CD8-positive, alpha-beta memory T cell (primary cell): ENCODE measurements at places on chromosomes 2 and 18. TPM values are rescaled to one million over a fixed set of nuclear protein-coding genes. Genes with fewer than 3 reads are reported as not detected.

- DNase-seq = no peak
These were observed 7.5 kb downstream of the MOCOS start for GRCh38 chr18:36194600-36195315.

- DNase-seq = no peak
These were observed 20.0 kb upstream of the SNORC start for GRCh38 chr2:232850039-232850438.

The OTOS gene
- polyA plus RNA-seq = not detected

GRCh38 chr2:143193121-143193520 is 63.9 kb downstream of the ARHGAP15 start:
- DNase-seq = no peak

DNA sequence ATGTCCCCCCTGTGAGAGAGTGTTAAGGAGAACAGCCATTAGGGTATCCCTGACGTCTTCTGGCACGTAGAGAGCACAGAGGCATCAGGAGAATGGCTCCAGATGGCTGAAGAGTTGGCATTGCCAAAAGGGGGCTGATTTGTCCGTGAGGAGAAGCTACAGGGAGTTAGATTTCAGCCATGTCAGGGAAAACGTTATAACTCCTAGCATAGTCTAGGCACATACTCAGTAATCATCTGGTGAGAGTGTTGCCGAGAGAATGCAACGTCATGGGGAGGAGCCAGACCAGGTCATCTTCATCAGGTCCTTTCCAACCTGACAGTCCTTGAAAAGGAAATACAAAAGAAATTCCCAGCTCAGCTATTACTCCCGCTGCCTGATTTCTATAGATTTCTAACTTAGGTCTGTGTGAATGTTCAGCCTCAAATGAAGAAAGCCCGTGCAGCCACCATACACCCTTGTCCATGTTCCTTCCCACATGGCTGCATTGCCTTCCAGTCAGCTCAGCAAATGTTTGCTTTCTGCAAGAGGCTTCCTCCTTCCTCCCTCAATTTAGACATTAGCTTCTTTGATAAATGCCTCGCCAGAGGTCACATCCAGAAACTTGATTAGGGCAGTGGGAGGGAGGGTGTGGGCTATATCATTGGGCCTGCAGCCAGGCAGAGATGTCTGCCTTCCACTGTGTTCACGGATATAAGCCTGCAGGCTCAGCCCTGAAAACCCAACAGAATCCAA is 93.0 kb downstream of the STPG4 start:
- no peak for DNase-seq

The ASPRV1 gene
- polyA plus RNA-seq = 0.99 TPM

DNA sequence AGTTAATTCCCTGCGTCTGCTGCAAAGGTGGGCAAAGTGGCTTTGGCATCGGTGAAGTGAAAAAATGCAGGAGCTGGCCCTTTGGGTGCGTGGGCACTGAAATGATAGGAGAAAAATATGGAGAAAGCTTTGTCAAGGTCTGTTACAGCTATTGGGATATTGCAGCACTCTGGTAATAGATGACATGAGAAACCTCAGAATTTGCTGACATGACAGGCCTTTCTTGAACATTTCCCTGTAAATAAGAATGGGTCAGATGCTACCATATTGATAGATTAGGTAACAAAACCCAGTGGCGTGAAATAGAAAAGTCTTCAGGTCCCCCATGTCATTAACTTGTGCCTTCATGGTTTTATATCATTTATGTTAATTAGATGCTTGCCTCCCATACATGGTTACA is 12.4 kb upstream of the DSG4 start:
- no peak for DNase-seq

DNA sequence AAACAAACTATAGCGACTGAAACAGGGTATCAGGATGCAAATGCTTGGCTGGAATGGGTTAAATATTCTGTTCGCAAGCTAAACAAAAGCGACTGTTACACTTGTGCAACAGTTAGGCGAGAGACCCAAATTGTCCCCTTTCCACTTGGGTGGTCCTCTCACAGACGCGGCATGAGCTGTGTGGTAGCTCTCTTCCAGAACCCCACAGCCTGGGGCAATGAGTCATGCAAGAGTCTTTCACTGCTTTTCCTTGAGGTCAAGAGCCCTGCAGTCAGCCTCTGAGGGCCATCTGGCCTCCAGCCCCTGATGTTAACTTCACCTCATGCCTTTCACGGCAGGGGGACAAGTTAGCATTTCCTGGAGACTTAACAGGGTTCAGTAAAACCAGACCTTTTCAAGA is 25.7 kb downstream of the SULT1C4 start:
- no peak for DNase-seq

The TXNL1 gene
- polyA plus RNA-seq = 57.1 TPM

The MYOM1 gene
- polyA plus RNA-seq = 0.92 TPM

The MPHOSPH10 gene
- polyA plus RNA-seq = 30.6 TPM

GRCh38 chr2:188773075-188773474 is 201.1 kb upstream of the COL3A1 start:
- no peak for DNase-seq

The CYS1 gene
- polyA plus RNA-seq = 0.07 TPM

GRCh38 chr2:10440736-10441135 is 7.4 kb downstream of the ODC1 start:
- no peak for DNase-seq

GRCh38 chr18:1227025-1227424 is 322.4 kb downstream of the ADCYAP1 start:
- DNase-seq = no peak

The ASAP2 gene
- not detected for polyA plus RNA-seq

- no peak for DNase-seq
These were observed 102.2 kb upstream of the FZD7 start for GRCh38 chr2:201931475-201931874.

The NEU2 gene
- polyA plus RNA-seq = not detected

DNA sequence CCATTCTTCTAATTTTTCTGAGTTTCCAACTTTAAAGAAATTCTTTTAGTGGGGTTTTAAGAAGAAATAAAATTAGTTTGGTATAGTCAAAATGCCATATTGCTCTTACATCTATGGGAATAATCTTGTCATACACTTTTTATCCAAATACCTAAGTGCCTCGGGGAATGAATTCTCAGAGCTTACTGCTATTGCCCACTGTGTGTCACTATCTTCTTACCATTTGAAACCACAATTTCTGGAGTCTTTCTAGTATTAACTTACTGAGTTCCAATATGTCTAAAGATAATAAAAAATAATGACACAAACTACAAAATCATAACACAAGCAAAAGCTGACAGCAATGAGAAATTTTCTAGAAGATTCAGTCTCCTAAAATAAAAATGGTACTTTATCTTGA is 23.7 kb upstream of the DNAH6 start:
- DNase-seq = no peak

- DNase-seq = no peak
These were observed 4.4 kb downstream of the XRCC5 start for GRCh38 chr2:216113572-216113971.

- peak; percentile 4 for DNase-seq
These were observed 134.8 kb upstream of the THUMPD2 start for GRCh38 chr2:39913648-39914461.
